Mesendoderm (in vitro differentiated cells): ENCODE measurements at places on chromosomes 11 and 22.
A peak's percentile ranks its signal among the peaks of the same experiment; 100 is the strongest.

- no peak overlapping the region for H3K4me3 ChIP-seq
- DNase-seq: no peak
- H3K4me1 ChIP-seq: peaks cover 9% of the 10 kb centered on the region
- H3K27me3 ChIP-seq: no peaks in the 10 kb centered on the region
- no peak overlapping the region for H3K27ac ChIP-seq
- H3K36me3 ChIP-seq: no peaks in the 10 kb centered on the region
These were observed 607.3 kb upstream of the CADM1 start for GRCh38 chr11:116111546-116111945.

DNA sequence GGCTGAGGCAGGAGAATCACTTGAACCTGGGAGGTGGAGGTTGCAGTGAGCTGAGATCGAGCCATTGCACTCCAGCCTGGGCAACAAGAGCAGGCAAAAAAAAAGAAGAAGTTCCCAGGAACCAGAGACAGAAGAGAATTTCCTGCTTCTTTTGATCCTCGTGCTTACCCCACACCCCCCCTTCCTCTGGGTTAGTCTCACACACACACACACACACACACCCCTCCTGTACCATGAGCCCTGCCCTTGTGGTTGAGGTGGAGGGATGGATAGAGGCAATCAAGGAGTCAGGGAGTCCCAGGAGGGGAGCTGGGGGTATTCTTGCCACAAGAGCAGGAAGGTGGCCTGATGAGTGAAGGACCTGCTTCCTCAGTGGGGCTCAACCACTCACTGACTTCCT is 4.1 kb upstream of the UBE2L6 start:
- H3K4me1 ChIP-seq: no peaks in the 10 kb centered on the region
- H3K27me3 ChIP-seq: no peaks in the 10 kb centered on the region
- H3K4me3 ChIP-seq: no peak overlapping the region
- H3K27ac ChIP-seq: no peak overlapping the region
- DNase-seq: no peak
- no peaks in the 10 kb centered on the region for H3K36me3 ChIP-seq

DNA sequence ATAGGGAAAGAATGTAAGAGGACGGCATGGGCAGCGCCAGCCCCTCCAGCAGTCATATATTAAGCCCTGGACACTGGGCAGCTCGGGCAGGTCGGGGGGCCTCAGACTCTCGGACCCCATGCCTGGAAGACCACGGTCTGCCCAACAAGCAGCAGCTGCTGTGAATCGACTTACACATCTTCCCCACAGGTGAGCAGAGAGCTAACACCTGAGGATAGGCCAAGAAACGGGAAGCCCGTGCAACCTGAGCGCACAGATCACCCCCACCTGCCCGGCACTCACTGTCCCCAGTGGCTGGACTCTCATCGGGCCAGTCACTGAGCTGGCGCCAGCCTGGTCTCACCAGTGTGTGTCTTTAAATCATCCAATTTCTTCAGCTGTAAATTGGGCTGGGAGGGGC is 4.7 kb upstream of the TCF20 start:
- DNase-seq: no peak
- H3K36me3 ChIP-seq: no peaks in the 10 kb centered on the region
- no peak overlapping the region for H3K27ac ChIP-seq
- no peak overlapping the region for H3K4me3 ChIP-seq
- no peaks in the 10 kb centered on the region for H3K27me3 ChIP-seq

DNA sequence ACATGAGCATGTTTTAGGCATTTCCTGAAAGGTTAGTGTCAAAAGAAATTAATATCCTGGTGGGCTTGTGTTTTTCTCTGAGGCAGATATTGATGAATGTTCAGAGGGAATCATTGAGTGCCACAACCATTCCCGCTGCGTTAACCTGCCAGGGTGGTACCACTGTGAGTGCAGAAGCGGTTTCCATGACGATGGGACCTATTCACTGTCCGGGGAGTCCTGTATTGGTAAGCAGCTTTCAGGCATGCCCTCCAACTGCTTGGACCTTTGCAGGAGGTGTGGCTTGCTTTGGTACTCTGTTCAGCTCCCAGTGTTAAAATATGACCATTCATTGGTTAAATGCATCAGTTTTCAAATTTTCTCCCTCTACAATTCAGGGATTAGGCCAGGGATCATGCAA is 658.6 kb upstream of the ANO5 start:
- no peak for DNase-seq
- no peaks in the 10 kb centered on the region for H3K4me1 ChIP-seq
- H3K27ac ChIP-seq: no peak overlapping the region

GRCh38 chr11:10309163-10310093 is 4.6 kb downstream of the ADM start:
- H3K36me3 ChIP-seq: no peaks in the 10 kb centered on the region
- no peak overlapping the region for H3K4me3 ChIP-seq
- no peaks in the 10 kb centered on the region for H3K27me3 ChIP-seq
- peak overlapping the region; percentile 66 for H3K27ac ChIP-seq

DNA sequence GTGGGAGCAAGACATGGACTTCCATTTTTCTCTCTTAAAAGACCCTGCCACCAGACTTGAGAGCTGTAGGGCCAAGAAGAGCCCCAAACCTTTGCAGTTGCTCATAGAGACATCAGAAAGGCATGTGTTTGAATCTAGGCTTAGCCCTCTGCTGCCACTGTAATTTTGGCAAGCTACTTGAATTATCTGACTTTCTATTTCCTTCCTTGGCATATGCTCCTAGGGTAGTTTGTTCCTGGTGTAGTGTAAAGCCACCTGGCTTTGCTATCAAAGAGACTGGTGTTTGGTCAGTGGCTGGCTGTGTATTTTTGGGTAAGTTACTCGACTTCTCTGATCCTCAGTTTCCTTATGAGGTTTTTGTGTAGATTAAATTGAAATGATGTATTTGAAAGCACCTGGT is 252.1 kb upstream of the CCDC90B start:
- no peak overlapping the region for H3K27ac ChIP-seq
- no peak overlapping the region for H3K4me3 ChIP-seq
- no peaks in the 10 kb centered on the region for H3K36me3 ChIP-seq
- no peaks in the 10 kb centered on the region for H3K4me1 ChIP-seq
- no peaks in the 10 kb centered on the region for H3K27me3 ChIP-seq

DNA sequence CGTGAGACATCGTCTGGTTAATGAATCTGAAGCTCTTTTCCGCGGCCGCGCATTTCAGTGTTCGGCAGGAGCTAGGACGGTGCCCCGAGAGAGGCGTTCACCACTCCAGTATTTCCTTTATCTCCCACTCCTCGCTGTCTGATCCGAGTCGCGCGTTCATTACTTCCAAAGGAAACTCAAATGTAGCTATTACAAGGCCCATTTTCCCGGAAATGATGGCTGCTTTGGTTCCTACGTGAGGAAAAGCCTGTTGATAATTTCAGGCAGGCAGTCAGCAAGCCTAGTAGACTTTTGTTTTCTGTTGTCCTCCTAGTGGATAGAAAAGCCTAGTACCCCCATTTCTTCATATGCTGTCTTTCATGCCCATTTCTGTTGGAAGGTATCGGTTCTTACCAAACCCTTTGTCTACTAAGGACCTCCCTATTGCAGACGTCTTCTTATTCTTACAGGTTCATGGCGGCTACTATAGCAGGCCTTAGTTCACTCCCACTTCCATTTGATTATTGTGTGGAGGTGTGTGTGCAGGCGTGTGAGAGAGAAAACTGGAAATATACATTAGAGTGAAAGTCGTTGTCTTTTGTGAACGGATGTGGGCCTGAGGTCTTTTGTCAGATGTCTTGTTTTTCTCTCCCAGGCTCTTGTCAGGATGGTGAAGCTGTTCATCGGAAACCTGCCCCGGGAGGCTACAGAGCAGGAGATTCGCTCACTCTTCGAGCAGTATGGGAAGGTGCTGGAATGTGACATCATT is 737 bp downstream of the RBM4 start:
- peak overlapping the region; percentile 95 for H3K4me3 ChIP-seq
- peak; percentile 57 for DNase-seq
- peaks cover 5% of the 10 kb centered on the region for H3K36me3 ChIP-seq
- H3K27me3 ChIP-seq: no peaks in the 10 kb centered on the region
- peak overlapping the region; percentile 88 for H3K27ac ChIP-seq

- no peaks in the 10 kb centered on the region for H3K27me3 ChIP-seq
- H3K27ac ChIP-seq: no peak overlapping the region
- no peaks in the 10 kb centered on the region for H3K36me3 ChIP-seq
- no peaks in the 10 kb centered on the region for H3K4me1 ChIP-seq
These were observed 40.1 kb upstream of the SCN3B start for GRCh38 chr11:123694551-123694950.

DNA sequence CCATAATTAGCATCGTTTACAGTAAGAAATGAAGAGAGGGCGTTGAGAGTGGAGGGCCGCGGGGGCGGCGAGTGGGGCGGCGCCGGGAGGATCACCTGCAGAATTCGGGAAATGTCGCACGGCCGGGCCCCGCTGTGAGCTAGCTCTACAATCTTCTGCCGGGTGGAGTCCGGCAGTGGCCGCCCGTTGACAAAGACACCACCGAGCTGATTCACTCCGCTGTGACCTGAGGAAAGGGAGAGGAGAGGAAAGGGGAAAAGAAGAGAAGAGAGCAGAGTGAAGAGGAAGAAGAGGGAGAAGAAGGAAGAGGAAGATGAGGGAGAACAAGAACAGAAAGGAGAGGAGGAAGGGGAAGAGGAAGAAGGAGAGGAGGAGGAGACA is 8.5 kb downstream of the PAX6 start:
- peak; percentile 57 for DNase-seq
- no peak overlapping the region for H3K4me3 ChIP-seq
- H3K27ac ChIP-seq: no peak overlapping the region
- H3K27me3 ChIP-seq: peaks cover 86% of the 10 kb centered on the region

- H3K36me3 ChIP-seq: peaks cover 2% of the 10 kb centered on the region
- no peaks in the 10 kb centered on the region for H3K27me3 ChIP-seq
- DNase-seq: no peak
- no peak overlapping the region for H3K27ac ChIP-seq
- H3K4me1 ChIP-seq: no peaks in the 10 kb centered on the region
- H3K4me3 ChIP-seq: no peak overlapping the region
These were observed 25.4 kb downstream of the PI4KA start for GRCh38 chr22:20833225-20833665.

GRCh38 chr11:4063348-4063747 is 31.3 kb upstream of the RRM1 start:
- no peak overlapping the region for H3K4me3 ChIP-seq
- no peaks in the 10 kb centered on the region for H3K27me3 ChIP-seq
- no peak overlapping the region for H3K27ac ChIP-seq
- peaks cover 3% of the 10 kb centered on the region for H3K4me1 ChIP-seq
- H3K36me3 ChIP-seq: no peaks in the 10 kb centered on the region
